Cardiac muscle cell (in vitro differentiated cells and primary cell): ENCODE measurements at places on chromosomes 11 and 22.

GRCh38 chr11:83118814-83119213, 38.1 kb upstream of the PCF11 start:
- no peak overlapping the region for H3K27ac ChIP-seq
- H3K4me1 ChIP-seq: peaks cover 9% of the 10 kb centered on the region
- H3K36me3 ChIP-seq: no peaks in the 10 kb centered on the region
- no peak overlapping the region for H3K4me3 ChIP-seq
- no peak for DNase-seq
- no peaks in the 10 kb centered on the region for H3K27me3 ChIP-seq

- H3K36me3 ChIP-seq: no peaks in the 10 kb centered on the region
- no peak for DNase-seq
- H3K27me3 ChIP-seq: peaks cover 42% of the 10 kb centered on the region
Observed at GRCh38 chr11:11279956-11280689, 72.9 kb downstream of the CSNK2A3 start.

GRCh38 chr22:43823911-43824665, 12.0 kb upstream of the EFCAB6 start:
- H3K4me3 ChIP-seq: no peak overlapping the region
- no peak overlapping the region for H3K27ac ChIP-seq
- H3K27me3 ChIP-seq: no peaks in the 10 kb centered on the region
- H3K4me1 ChIP-seq: peaks cover 4% of the 10 kb centered on the region

DNA sequence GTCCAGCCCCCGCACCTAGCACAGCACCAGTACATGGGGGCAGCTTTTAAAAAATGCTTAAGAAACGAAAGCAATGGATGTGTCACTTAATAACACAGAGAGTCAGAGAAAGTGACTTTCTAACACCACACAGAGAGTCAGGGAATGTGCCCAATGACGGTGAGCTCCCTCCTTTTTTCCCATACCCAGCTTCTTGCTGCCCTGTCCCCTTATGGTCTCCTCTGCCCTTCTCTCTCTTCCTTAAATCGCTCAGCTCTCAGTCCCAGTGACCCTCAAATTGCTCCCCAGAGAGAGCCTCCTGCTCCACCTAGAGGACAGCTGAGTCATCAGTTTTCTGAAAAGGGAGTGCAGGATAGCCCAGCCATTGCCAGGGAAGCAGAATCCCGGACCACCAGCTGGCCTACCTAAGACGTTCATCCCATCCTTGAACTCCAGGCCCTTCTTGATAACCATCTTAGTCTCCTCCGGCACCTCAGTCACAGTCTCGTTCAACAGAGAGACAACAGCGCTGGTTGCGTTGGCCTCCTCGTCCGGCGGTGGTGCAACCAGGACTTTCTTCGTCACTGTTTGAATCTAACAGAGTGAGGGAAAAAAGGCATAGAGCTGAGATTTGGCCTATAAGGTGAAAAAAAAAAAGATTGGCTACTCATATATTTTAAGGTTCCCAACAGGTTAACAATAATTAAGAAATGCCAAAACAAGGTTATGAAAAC, 113.5 kb downstream of the SLC1A2 start:
- H3K36me3 ChIP-seq: no peaks in the 10 kb centered on the region
- H3K27me3 ChIP-seq: no peaks in the 10 kb centered on the region
- H3K27ac ChIP-seq: no peak overlapping the region
